ENCODE measurements at places on chromosomes 1 and 21. TPM values are rescaled to one million over a fixed set of nuclear protein-coding genes. Genes with fewer than 3 reads are reported as not detected.

The ZNF697 gene
- total RNA-seq: 19.5 TPM

The C1QA gene
- not detected for total RNA-seq

The SHE gene
- 0.19 TPM for total RNA-seq

The PLA2G2F gene
- total RNA-seq: not detected

GRCh38 chr1:1176931-1177330, 3.3 kb downstream of the TTLL10 start:
- DNase-seq: no peak

DNA sequence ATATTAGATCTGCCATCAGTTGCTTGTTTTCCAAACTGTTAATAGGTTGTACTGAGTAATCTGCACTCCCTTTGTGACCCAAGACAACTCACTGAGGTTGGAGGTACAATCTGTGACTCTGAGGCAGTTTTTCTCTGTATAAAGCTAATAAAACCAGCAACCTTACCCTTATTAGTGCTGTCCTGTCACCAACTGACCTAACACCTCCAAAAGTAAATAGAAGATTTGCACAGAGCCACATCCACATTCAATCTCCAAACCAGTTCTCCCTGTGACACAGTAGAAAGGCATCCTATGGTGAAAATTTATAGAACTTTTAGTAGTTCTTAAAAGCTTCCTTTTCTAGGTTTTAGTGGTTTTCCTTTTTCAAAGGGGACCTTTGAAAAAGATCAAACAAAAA, 140.4 kb upstream of the ADGRL2 start:
- DNase-seq: no peak

GRCh38 chr1:65757531-65757930, 35.2 kb upstream of the PDE4B start:
- no peak for DNase-seq

- no peak for DNase-seq
These were observed 1.8 kb downstream of the BTG3 start for GRCh38 chr21:17610911-17611310.

GRCh38 chr1:164470996-164471395, 88.0 kb upstream of the PBX1 start:
- no peak for DNase-seq

GRCh38 chr1:92968138-92969032, 7.1 kb upstream of the DIPK1A start:
- no peak for DNase-seq

DNA sequence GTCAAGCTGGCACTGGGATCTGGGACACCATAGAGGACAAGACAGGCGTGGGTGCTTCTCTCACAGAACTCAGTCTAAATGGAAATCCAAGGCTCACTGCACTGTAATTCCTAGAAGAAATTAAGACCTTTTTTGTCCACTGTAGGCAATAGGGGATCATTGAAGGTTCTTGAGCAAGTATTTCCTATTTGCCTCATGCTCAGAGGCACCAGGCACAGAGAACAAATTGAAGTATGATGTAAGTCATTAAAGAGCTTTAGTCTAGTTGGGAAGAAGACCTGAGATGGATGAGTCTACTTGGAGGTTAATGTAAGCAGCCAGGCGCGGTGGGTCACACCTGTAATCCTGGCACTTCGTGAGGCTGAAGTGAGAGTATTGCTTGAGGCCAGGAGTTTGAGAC, 34.6 kb downstream of the EIF2D start:
- no peak for DNase-seq

DNA sequence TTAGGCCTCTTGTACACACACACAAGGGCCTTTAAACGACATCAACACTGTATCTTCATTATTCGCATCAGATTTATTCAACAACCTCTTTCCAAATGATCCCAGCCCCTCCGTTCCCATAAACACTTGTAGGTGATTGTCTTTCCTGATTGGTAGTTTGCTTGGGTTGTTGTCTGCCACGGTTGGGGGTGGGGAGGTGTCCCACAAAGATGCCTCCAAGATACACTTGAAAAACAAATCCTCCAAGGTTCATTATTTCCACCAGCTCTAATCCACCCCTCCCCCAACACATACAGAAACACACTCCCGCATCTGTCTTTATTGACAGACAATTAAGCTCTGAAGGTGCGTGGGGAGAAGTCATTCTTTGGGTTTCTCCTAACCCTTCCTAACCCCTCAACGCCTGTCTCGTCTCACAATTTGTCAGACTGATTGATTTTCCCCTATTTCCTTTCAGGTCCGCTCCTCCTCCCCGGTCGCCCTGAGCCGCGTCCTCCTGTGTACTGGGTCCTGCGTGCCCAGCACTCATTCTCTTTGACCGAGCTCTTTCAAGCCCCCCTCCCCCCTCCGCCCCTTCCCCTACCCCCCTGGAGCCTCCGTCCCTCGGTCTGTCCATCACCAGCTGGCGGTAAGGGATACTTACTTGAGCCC, 1.4 kb downstream of the WDR26 start:
- peak; percentile 4 for DNase-seq

- DNase-seq: no peak
These were observed 17.2 kb downstream of the PKN2 start for GRCh38 chr1:88701275-88701674.

GRCh38 chr1:201946224-201946908, at the start of gene LMOD1:
TSS of gene LMOD1 (minus strand) at chr1:201946548. CDS start at chr1:201946340, 208 bp downstream.
- DNase-seq: peak; percentile 67
